ENCODE measurements at places on chromosomes 7 and 10.

DNA sequence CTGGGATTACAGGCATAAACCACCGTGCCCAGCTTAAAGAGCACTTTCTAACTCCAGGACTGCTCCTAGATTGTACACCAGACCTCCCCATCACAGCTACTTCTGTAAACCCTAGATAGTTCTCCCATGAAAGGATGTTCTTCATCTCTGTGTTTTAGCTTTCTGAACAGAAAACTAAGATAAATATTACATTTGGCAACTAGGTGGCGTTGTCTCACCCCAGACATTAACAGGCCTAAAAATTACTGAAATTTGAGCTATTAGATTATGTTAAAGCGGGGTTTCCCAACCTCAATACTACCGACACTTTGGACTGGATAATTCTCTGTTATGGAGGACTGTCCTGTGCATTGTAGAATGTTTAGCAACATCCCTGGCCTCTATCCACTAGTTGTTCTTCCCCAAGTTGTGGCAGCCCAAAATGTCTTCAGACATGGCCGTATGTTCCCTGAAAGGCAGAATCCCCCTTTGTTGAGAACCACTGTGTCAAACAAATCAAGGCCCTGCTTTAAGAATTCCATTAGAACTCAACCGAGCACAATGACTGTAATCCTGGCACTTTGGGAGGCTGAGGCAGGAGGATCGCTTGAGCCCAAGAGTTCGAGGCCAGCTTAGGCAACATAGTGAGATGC, 19.1 kb downstream of the ATOH7 start:
- DNase-seq, result no peak

GRCh38 chr7:17340655-17341054, 42.2 kb downstream of the AHR start:
- DNase-seq, result no peak

- no peak for DNase-seq
Measured at GRCh38 chr10:21494191-21495001, 31.1 kb downstream of the SKIDA1 start.

- no peak for DNase-seq
Measured at GRCh38 chr10:8402576-8402975, 348.1 kb downstream of the GATA3 start.

GRCh38 chr7:112167147-112167546, 39.1 kb downstream of the DOCK4 start:
- no peak for DNase-seq

DNA sequence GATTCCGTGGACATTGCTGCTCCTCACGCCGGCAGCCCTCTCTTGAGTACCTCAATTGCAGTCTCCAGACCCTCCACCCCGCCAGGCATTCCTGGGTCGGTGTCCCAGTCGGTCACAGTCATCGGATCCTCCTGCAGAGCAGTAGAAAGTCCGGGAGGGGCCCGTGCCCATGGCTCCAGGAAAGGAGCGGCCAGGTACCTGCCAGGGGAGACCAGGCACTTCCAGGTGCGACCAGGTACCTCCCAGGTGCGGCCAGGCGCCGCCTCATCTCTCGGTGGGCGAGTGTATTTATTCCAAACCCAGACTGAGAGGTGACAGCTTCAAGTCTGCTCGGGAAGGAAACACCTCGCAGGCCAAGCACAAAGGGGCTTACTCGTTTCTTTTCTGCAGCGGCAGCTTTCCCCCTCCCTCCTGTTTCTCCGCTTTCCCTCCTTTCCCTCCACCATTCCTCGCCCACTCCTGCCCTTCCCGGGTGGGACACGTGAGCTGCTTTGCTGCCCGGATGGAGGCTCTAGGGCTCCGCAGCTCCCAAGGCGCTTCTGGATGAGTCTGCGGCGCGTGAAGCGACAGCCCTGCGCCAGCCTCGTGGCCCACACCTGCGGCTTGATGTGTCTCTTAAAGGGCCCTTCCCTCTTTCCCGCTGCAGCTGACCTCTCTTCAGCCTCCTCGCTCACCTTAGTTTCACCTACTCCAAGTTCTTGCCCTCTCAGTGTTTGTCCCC, 39.4 kb upstream of the AGK start:
- no peak for DNase-seq

DNA sequence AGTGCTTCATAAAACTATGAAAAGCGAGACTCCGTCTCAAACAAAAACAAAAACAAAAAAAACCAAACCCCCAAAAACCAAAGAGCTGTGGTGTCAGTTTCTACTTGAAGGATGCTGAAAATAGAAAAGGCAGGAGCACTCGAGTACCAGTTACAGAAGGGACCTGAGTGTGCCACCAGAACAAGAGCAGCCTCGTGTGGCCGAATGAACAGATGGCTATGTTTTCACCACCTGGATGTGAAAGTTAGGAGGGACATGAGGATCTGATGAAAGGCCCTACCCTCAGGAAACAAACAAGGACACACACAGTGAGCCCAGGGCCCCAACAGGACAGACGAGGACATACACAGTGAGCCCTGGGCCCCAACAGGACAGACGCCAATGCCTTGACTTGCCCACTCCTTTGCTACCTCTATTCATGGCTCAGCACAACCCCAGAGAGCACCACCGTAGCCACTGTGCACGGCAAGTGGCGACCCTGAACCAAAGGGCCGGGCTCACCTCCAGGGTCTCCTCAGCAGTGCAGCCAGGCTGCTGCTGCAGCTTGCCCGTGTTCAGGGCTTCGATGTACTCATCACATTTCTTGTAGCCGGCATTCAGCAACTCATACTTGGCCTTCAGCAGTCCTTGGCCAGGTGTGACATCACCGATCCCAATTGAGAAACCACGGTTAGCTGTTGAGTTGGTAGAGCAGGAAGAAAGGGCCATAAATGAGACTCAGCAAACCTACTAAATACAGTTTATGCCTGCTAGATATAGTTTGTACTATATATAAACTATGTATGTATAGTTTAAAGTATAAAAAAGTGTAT, 24.9 kb downstream of the POLR3A start:
- DNase-seq, result no peak

DNA sequence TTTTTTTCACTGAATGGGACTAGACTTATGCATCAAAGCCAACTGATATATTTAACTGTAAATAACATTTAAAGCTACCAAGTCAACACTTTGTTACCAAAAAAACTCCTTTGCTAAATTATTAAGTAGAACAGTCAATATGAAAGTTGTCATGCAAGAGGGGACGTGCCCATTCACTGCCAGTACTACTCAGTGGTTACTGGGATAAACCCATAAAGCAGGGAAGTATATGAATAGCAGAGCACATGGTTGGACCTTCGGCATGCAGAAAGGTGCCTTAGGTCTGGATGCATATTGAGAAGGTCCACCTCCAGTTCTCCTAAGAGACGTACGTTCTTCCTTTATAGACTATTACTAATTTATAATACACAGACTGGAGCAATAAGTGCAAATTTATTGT, 120.1 kb downstream of the SVOPL start:
- DNase-seq, result no peak

DNA sequence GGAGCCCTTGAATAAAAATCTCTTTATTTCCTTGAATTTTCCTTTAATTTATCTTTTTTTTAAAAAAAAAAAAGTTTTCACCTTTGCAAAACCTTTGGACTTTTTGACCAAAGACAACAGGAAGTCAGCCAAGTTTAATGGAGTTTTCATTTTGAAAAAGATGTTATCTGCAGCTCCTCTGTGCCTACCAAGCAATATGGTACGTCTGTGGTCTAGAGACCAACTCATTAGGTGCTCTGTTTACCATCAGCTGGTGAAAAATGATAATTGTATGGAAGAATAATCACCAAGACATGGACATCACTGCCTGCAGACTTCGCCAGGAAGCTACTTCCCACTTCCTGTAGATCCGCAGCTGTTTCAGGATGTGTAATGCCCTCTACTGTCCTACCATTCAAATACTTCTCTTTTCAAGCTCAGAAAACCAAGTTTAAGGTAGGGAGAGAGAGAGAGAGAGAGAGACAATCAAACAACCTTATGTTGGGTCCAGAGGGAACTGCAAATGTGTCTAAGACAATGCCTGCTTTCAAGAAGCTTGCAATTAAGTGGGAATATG, 18.7 kb downstream of the PLXNA4 start:
- DNase-seq, result no peak

DNA sequence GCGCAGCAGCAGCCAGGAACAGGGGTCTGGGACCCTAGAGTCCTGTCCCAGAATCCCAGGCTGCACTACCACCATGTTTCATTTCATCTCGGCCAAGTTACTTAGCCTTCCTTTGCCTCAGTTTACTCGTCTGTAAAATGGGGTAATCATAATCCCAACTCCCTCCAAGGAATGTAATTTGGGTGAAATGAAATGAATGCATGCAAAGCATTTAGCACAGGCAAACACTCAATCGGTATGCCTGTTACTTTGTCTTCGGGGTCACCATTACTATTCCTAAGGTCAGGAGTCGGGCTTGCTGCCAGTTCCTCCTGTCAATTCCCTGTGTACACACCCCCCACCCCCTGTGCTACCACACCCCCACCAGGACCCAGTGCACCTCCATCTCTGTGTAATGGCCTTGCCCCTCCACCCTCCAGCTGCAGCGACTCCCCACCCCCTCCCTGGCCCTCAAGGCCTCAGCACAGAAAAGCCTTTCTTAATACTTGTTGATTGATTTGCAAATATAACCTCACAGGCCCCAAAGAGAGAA, 1.7 kb downstream of the TNS3 start:
- DNase-seq, result no peak

Data from AG04449 (cell line).